ENCODE measurements at places on chromosomes 5 and 9. TPM values are rescaled to one million over a fixed set of nuclear protein-coding genes. Genes with fewer than 3 reads are reported as not detected.

PCDHB8 gene
- 7.6 TPM for total RNA-seq

OSMR gene
- total RNA-seq: 82.4 TPM

SH3RF2 gene
- 23.1 TPM for total RNA-seq

NFIB gene
- 26.7 TPM for total RNA-seq

HRCT1 gene
- total RNA-seq: not detected

GRIA1 gene
- total RNA-seq: not detected

SMIM32 gene
- 0.31 TPM for total RNA-seq

NUTM2G gene
- total RNA-seq: not detected

KCNT1 gene
- total RNA-seq: not detected

PCDHB14 gene
- 0.80 TPM for total RNA-seq

BSPRY gene
- 0.13 TPM for total RNA-seq

TMEM215 gene
- total RNA-seq: not detected

PFN3 gene
- not detected for total RNA-seq

CBY3 gene
- total RNA-seq: 0.39 TPM

SPATA31E1 gene
- not detected for total RNA-seq

KIF20A gene
- total RNA-seq: 55.4 TPM

IER5L gene
- total RNA-seq: 44.6 TPM

KCNIP1 gene
- total RNA-seq: not detected

CCDC152 gene
- total RNA-seq: not detected

DNA sequence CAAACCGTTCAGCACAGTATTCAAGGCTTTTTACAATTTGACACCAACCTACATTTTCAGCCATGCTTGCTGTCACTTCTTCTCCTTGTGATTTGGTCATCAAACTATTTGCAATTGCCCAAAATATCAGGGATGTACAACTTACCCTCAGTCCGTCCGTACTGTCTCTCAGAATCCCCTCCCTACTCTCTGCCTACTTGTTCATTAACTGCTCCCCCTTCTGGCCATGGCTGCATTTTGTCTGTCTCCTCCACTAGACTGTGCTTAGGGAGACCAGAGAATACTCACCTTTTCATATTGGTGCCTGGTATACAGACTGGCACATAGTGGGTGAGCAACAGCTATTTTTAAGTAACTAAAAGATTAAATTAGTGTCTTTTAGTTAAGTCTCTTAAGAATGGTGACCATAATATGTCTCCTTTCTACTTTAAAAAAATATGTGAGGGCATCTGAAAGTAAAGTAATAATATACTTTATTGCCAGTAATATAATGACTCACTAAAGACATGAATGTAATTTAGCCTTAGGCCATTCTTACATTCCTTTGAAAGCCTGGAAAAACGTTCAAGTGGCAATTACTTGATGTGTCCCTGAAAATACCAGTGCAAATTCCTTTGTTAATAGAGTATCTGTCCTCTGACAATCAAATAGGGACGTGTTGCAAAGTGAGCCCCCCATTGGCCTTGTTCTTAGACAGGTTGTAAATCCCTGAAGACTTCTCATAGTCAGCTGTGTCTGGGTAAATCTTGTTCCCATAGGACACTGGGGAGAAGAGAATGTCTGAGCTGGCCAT is 27.8 kb downstream of the PRLR start:
- no peak for DNase-seq

DNA sequence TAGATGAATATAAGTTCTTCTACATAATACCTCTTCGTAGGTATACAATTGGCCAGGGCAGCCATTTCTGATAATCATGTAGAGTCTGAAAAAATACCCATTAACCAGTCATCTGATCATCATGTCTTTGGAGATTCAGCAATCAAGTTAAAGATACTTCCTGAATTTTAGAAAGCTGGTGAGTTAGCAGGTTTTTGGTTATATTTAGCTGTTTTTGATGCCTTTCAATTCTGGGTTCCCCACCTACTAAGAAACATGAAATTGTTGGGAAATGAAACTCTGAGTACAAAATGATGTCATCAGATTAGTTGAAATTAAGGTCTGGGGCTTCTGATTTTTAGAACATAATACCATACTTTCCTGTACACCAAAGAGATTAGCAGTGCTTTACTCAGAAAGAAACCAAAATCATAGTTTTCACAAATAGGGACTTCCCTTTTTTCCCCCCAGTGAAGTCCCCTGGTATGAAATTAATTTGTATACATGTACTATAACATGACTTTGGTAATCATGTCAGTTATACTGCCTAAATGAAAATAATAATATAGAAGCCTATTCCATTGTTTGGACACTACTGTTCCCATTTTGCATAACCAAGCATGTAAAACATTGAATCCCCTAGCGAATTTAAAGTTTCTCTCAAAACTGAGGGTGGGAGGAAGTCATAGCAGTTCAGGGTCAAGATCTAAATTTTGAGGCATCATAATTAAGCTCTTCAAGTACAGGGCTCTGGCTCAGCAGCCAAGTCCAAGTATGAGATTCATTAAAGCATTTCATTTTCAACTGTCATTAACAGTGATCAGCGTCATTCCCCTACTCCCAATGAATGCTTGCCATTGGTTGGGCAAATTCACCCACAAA is 17.9 kb downstream of the PRLR start:
- no peak for DNase-seq

DNA sequence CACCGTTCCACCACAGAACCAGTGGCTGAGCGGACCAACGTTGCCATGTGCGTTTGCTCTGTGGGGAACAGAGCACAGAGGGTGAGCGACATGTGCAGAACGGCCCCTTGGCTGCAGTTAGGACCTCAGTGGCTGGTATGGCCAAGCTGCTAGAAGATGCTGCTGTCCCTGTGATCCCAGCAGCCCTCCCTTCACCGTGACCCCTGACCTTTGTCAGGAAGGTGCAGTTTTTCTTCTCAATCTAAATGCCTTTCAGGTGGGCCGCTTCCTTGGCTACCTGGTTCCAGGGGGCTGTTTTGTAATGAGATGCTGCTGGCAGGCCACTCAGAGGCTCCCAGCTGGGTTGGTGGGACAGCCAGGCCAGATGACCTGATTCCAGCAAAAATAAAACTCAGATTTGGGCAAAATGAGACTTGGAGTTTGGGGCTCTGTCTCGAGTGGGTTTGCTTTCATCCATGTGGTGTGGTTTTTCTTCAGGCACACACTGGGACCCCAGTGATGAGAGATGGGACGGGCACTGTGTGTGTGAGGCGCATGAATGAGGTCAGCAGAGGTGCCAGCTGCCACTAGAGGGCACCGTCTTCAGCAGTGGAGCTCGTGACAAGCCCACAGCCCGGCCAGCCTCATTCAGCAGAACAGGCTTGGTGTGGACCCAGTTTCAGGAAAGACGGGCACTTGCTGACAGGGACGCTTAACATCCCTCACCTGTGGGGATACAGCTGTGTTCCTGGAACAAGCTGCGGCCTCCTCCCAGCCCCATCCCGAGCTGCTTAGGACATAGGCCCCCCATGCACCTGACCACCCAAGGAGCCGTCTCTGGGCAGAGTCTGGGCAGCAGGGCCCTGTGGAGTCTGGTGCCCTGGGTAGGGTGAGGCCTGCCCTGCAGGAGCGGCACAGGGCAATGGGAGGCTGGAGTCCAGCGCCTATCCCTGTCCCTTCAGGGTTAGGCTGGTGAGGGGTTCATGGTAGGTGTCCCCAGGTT is 4.1 kb downstream of the MRPS2 start:
- no peak for DNase-seq

- DNase-seq: no peak
Observed at GRCh38 chr9:129692534-129692933, 27.1 kb downstream of the PRRX2 start.

- DNase-seq: no peak
Observed at GRCh38 chr5:167759057-167759821, 532.2 kb upstream of the WWC1 start.

GRCh38 chr9:11158676-11159075 is 545.9 kb upstream of the PTPRD start:
- DNase-seq: no peak

- peak; percentile 24 for DNase-seq
Observed at GRCh38 chr5:93800988-93801811, 59.8 kb upstream of the POU5F2 start.

- DNase-seq: no peak
Observed at GRCh38 chr5:23631302-23632045, 124.1 kb downstream of the PRDM9 start.

DNA sequence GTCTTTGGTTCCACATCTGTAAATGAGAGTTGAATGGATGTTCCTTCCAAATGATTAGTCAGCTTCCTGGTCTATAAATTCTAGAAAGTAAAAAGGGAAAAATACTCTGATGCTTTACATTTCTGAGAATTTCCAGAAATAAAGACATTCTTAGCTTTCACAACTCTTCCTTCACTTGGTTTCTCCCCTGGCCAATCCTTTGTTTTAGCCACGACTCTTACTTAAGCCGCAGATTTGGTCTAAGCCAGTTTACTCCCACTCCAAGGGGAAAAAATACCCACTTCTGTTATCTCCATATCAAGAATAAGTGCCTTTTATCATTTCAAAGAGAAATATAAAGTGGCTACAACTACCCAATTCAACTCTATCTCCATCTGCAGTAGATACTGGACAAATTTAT is 29.7 kb downstream of the PWWP2A start:
- DNase-seq: no peak

- DNase-seq: no peak
Observed at GRCh38 chr5:108588323-108588722, 159.4 kb upstream of the FER start.

DNA sequence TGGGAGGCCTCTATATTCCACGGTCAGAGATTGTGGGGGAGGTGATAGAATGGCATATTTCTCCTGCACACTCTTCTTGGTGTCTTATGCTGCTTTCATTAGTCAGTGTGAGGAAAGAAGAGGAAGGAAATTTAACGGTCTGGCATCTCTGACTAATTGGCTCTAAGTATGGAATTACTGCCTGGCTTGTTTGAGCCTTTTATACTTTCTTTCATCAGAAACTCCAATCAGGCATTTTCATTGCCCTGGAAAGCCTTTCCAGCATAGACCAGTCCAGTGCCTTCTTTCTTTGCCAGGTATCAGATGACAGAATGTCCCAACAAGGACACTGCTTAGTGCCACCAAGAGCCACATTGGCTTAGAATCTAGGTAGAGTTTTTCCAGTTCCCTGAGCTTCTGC is 30.2 kb downstream of the CYSTM1 start:
- no peak for DNase-seq

DNA sequence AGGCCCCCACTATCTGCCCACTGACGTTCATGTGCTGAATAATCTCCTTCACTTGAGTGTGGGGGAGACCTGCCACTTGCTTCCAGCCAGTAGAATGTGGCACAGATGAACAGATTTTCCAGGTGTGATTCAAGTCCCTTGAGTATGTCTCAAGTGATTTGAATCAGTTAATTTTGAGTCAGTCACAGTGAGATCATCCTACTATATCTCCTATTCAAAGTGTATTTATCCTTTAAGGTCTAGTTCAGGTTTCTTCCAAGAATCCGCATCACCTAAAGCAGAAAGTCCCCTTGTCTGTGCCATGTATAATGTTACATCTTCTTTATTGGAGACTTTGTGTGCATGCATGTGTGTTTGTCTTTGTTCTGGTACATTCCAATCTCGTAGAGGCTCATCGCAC is 208.3 kb upstream of the DAB2 start:
- DNase-seq: no peak

GRCh38 chr5:87389296-87390034 is 23.3 kb downstream of the CCNH start:
- no peak for DNase-seq

DNA sequence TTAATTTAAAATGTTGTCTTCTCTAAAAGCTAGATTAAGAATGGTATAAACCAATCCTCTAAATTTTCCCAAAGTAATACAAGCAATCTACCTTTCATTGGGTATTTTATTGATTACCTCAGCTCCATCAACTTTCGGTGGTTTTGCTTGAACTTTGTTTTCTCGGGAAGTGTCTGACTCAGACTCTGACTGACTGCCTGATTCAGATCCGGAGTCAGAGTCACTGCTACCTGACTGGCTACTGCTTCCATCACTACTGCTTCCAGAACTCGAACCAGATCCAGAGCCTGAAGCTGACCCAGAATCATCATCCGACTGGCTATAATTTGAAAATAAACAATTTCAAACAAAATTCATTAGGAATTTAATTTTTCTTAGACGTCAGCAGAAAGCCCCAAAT is 24.0 kb downstream of the CHD1 start:
- DNase-seq: no peak

- DNase-seq: no peak
Observed at GRCh38 chr5:155040984-155041653, 27.6 kb downstream of the KIF4B start.

DNA sequence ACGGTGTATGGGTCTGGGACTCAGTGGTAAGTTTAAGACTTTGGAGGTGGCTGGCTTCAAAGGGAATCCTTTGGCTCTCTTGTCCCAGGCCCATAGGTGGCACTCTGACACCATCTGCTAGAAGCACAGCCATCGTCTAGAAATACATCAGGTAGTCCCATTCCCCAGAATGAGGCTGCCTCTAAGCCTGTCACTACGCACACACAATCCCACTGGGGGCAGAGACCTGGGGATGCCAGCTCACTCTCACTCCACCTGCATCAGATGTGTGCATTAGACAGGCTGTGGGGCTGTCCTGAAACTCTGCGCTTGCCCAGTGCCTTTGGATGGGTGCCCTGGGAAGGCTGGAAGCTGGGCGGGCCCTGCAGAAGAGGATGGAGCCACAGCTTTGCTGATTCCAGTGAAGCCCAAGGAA is 127.5 kb upstream of the PANK3 start:
- peak; percentile 20 for DNase-seq

GRCh38 chr9:2493109-2493508 is 128.5 kb upstream of the VLDLR start:
- DNase-seq: no peak

DNA sequence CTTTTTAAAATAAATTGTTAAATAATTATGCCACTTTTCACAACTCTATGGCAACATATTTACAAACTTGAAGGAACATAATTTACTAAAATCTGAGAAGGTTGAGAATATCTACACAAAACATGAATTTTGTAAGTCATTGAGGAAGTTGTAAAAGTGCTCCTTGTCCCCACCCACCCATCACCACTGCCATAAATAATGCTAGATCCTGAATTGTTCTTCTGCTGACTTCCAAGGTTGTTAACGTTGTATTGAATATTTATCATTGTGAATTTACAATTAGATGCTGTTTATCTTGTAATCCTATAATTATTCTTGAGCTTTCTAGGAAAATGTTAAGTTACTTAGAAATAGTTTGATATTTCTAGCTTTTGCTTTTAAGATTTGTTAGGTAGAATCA is 908.0 kb upstream of the COX7C start:
- DNase-seq: no peak

GRCh38 chr5:11346336-11346735 is 557.9 kb downstream of the CTNND2 start:
- no peak for DNase-seq

DNA sequence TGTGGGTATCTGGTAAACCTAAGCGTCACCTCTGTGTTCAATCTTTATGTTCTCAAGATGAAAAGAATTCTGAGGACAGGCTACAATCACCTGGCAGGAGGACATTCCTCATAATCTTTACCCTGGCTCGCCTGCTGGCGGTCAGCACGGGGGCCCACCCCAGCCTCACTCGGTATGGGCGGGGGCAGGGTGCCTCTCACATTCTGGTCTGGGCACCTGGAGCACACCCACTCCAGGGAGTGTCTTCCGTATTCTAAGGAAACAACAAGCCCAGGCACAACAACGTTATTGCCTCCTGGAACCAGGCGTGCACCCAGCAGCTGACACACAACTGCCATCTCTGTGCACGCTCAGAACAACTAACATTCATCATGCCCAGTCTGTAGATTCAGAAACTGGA is 179.8 kb downstream of the ROR2 start:
- no peak for DNase-seq
